ENCODE measurements at places on chromosomes 16 and 17. TPM values are rescaled to one million over a fixed set of nuclear protein-coding genes. Genes with fewer than 3 reads are reported as not detected.
A peak's percentile ranks its signal among the peaks of the same experiment; 100 is the strongest.

The SEZ6 gene
- 0.30 TPM for total RNA-seq

DNA sequence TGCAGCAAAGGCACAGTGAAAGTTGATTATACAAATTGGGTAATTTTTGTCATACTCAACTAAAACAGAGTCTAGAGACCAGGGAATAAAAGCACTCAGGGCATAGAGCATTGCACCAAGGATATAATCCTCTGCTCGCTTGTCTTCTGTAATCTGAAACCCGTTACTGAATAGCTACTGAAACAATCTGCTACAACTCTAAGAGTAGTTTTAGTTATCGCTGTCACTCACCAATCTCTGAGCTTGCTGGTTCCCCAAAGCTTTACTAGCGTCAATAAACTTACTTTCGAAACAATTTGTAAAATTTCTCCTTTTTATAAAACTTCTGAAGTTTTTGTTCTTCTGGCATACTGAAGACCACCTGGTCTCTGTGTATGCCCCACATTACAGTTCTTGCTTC lies 22.9 kb upstream of the SLC35G3 start:
- no peak for DNase-seq
- H3K4me1 ChIP-seq, result no peaks in the 10 kb centered on the region
- no peaks in the 10 kb centered on the region for H3K36me3 ChIP-seq
- H3K27ac ChIP-seq, result no peak overlapping the region
- H3K4me3 ChIP-seq, result no peak overlapping the region

DNA sequence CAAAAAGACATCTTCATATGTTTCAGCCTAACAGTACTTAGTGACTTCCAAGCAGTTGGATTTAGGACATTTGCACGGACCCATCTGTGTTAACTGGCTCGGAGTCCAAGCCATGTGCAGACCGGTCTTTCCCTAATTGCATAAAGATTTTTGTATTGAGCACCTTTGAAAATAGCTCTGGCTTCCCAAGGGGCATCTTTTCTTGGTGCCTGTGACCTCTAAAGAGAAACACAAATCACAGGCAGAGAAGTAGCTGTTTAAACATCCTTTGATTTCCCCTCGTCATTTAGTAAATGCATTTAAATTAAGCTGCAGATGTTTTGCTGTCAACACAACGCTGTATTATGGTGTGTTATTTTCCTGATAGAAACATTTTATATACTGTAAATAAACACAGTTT lies 288.2 kb upstream of the SALL1 start:
- no peak for DNase-seq
- peak overlapping the region; percentile 47 for H3K27ac ChIP-seq
- no peaks in the 10 kb centered on the region for H3K27me3 ChIP-seq
- H3K4me3 ChIP-seq, result peak overlapping the region; percentile 25
- H3K4me1 ChIP-seq, result peaks cover 74% of the 10 kb centered on the region

The MYH8 gene
- total RNA-seq, result not detected

The CLEC18C gene
- total RNA-seq, result 0.73 TPM

The SOX8 gene
- 19.8 TPM for total RNA-seq

- peaks cover 48% of the 10 kb centered on the region for H3K36me3 ChIP-seq
- H3K27ac ChIP-seq, result no peak overlapping the region
- H3K27me3 ChIP-seq, result no peaks in the 10 kb centered on the region
- no peak for DNase-seq
- H3K4me3 ChIP-seq, result no peak overlapping the region
- no peaks in the 10 kb centered on the region for H3K4me1 ChIP-seq
Measured at GRCh38 chr17:82740906-82741759, 5.7 kb downstream of the FN3K start.

DNA sequence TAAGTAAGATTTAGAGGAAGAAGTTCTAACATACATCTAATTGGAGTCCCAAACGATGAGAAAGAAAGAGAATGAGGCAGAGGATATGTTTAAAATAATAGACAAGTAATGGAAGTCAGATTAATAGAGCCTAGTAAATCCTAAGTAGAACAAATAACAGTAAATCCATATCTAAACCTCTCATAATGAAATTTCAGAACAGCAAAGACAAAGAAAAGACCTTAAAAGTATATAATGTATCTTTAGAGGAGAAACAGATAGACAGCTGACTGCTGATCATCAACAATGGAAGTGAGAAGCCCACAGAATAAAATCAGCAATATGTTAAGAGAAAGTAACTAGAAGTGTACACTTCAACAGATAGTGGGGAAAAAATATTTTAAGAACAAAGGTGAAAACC lies 536.2 kb upstream of the ZFHX3 start:
- H3K27ac ChIP-seq, result no peak overlapping the region
- no peaks in the 10 kb centered on the region for H3K27me3 ChIP-seq
- no peak for DNase-seq
- no peaks in the 10 kb centered on the region for H3K4me1 ChIP-seq
- H3K36me3 ChIP-seq, result peaks cover 16% of the 10 kb centered on the region
- H3K4me3 ChIP-seq, result no peak overlapping the region

DNA sequence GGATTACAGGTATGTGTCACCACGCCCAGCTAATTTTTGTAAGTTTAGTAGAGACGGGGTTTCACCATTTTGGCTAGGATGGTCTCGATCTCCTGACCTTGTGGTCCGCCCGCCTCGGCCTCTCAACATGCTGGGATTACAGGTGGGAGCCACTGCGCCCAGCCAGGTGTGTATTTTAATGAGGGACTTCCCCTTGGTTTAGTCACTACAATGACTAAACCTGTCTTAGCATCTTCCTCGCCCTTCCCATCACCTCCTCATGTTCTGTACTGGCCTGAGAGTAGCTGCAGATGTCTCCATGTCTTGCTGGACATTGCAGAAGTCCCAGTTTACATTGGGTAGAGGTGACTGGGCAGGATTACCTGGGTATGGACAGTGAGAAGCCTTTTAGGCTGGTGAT lies 9.6 kb downstream of the SLC7A6 start:
- H3K4me1 ChIP-seq, result peaks cover 5% of the 10 kb centered on the region
- H3K36me3 ChIP-seq, result no peaks in the 10 kb centered on the region
- no peaks in the 10 kb centered on the region for H3K27me3 ChIP-seq
- no peak for DNase-seq

The CXCL16 gene
- not detected for total RNA-seq

- no peak overlapping the region for H3K27ac ChIP-seq
- peaks cover 5% of the 10 kb centered on the region for H3K4me1 ChIP-seq
- H3K27me3 ChIP-seq, result no peaks in the 10 kb centered on the region
- H3K36me3 ChIP-seq, result peaks cover 3% of the 10 kb centered on the region
- H3K4me3 ChIP-seq, result no peak overlapping the region
- no peak for DNase-seq
Measured at GRCh38 chr17:65678546-65678945, 117.1 kb upstream of the AXIN2 start.

The ITGAL gene
- not detected for total RNA-seq

DNA sequence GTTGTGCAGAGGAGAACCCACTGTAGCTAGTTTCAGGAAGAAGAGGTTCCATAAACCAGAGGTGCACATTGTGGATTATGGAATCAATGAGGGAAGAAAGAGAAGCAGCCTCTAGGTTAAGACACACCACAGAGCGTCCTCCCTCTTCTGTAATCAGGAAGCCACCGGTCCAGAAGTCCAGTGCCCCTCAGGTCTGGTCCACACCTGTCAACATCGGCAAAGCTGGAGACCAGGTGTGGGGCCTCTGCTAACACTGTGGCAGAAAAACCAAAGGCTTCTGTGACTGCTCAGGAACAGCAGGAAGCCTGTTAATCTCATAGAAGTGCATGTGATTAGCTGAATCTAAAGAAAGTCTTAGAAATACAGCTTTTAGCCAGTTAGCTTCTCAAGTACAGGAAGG lies 23.3 kb downstream of the LIMD2 start:
- no peaks in the 10 kb centered on the region for H3K36me3 ChIP-seq
- DNase-seq, result no peak
- H3K27me3 ChIP-seq, result no peaks in the 10 kb centered on the region
- H3K4me3 ChIP-seq, result no peak overlapping the region
- peaks cover 33% of the 10 kb centered on the region for H3K4me1 ChIP-seq

The CDR2 gene
- 17.5 TPM for total RNA-seq

- DNase-seq, result no peak
- no peaks in the 10 kb centered on the region for H3K36me3 ChIP-seq
- peaks cover 23% of the 10 kb centered on the region for H3K27me3 ChIP-seq
- H3K27ac ChIP-seq, result no peak overlapping the region
- H3K4me1 ChIP-seq, result peaks cover 11% of the 10 kb centered on the region
Measured at GRCh38 chr17:334974-335481, 17.6 kb downstream of the RPH3AL start.

GRCh38 chr16:10877472-10877946 lies 507 bp downstream of the CIITA start:
- no peak overlapping the region for H3K27ac ChIP-seq
- no peaks in the 10 kb centered on the region for H3K36me3 ChIP-seq
- no peak for DNase-seq
- no peaks in the 10 kb centered on the region for H3K4me1 ChIP-seq

The LRRC37B gene
- total RNA-seq, result 28.5 TPM

The RHBDF1 gene
- 46.5 TPM for total RNA-seq
